ENCODE measurements at places on chromosomes 3 and 15. TPM values are rescaled to one million over a fixed set of nuclear protein-coding genes. Genes with fewer than 3 reads are reported as not detected.

The GOLGA8N gene
- 0.87 TPM for total RNA-seq

The CLSTN2 gene
- total RNA-seq = under 0.01 TPM

The GOLGA6L2 gene
- total RNA-seq = not detected

The ENTPD3 gene
- total RNA-seq = under 0.01 TPM

The GOLGA8B gene
- total RNA-seq = 18.9 TPM

The SLC51B gene
- not detected for total RNA-seq

The GABRR3 gene
- not detected for total RNA-seq

The ALDH1A3 gene
- 15.3 TPM for total RNA-seq

The TLR9 gene
- total RNA-seq = not detected

The RARB gene
- total RNA-seq = 0.43 TPM

The CHRM5 gene
- total RNA-seq = 0.22 TPM

The CEMIP gene
- total RNA-seq = 0.17 TPM

The MON1A gene
- total RNA-seq = 4.0 TPM

The SPTBN5 gene
- 1.0 TPM for total RNA-seq

The KNG1 gene
- not detected for total RNA-seq

The GLCE gene
- total RNA-seq = 30.9 TPM

The LIPH gene
- total RNA-seq = under 0.01 TPM

The ADAMTS17 gene
- total RNA-seq = 0.33 TPM

The CCDC39 gene
- not detected for total RNA-seq

The RBP2 gene
- total RNA-seq = not detected

The GP5 gene
- total RNA-seq = 0.22 TPM

The GABRB3 gene
- under 0.01 TPM for total RNA-seq

The CTXN2 gene
- not detected for total RNA-seq

The GREM1 gene
- total RNA-seq = 2.1 TPM

The GP9 gene
- 0.11 TPM for total RNA-seq

The ARHGAP31 gene
- total RNA-seq = 23.4 TPM

The CTNNB1 gene
- 1,899 TPM for total RNA-seq

The ABHD5 gene
- 15.2 TPM for total RNA-seq

The MYO5A gene
- 33.8 TPM for total RNA-seq

The KBTBD13 gene
- not detected for total RNA-seq

The IL20RB gene
- total RNA-seq = 0.54 TPM

Data from dermis lymphatic vessel endothelial cell (primary cell).